Activated gamma-delta T cell treated with anti-CD3 and anti-CD28 coated beads, Interleukin-2, amount 50 U/mL, for 16 hours (primary cell): ENCODE measurements at places on chromosomes 12 and 14.

- no peak for DNase-seq
These were observed 79.8 kb downstream of the CCDC88C start for GRCh38 chr14:91337699-91338335.

- DNase-seq = no peak
These were observed 617.0 kb downstream of the VRK1 start for GRCh38 chr14:97413966-97414717.

- no peak for DNase-seq
These were observed 132.4 kb downstream of the GPR65 start for GRCh38 chr14:88137327-88137726.

GRCh38 chr14:28966416-28967233 is 200.0 kb downstream of the FOXG1 start:
- no peak for DNase-seq

DNA sequence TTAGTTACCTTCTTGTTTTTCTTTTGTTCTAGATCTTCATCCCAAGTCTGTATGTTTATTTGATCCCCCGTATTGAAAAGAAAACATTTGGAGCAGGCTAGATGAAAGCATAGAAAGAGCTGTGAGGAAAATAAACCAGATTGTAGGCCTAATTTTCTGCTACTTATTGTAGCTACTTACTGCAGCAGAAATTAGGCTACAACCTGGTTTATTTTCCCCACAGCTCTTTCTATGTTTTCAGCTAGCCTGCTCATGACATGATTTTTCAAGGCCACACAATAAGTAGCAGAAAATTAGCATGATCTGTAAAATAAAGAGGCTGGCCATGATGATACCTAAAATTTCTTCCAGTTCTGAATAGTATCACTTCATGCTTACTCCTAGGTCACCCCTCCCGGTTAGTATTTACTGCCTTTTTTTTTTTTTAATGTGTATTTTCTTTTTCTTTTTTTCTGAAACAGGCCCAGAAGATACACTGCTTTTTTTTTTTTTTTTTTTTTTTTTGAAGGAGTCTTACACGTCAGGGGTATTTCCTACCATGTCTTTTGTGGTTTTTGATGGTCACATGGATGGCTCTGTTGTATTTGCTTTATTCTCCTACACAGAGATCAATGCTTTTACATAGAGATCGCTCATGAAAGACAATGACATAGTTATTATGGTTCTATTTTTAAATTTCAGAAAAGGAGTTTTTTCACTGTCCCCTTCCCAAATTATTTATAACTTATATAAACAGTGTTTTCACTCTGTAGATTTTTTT is 32.3 kb downstream of the BHLHE41 start:
- DNase-seq = no peak

- DNase-seq = no peak
These were observed 27.9 kb downstream of the TMCC3 start for GRCh38 chr12:94622475-94622874.

GRCh38 chr14:87241018-87241768 is 751.8 kb downstream of the GALC start:
- no peak for DNase-seq

DNA sequence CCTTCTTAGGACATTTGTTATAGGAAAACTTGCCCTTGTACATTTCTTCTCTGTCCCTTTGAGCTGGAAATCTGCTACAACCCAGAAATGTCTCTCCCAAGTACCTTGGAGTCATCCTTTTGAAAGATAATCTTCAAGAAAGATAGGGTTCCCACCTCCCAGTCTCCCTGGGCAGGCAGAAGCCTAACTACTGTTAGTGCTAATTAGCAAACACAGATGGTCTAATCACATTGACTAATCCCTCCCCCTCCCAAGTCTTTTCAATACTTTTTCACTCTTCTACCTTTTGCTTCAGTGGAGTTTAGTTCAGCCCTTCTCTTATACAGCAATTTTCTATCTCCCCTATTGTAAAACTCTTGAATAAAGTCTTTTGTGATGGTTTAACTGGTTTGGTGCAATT is 129.8 kb upstream of the PPFIA2 start:
- no peak for DNase-seq

DNA sequence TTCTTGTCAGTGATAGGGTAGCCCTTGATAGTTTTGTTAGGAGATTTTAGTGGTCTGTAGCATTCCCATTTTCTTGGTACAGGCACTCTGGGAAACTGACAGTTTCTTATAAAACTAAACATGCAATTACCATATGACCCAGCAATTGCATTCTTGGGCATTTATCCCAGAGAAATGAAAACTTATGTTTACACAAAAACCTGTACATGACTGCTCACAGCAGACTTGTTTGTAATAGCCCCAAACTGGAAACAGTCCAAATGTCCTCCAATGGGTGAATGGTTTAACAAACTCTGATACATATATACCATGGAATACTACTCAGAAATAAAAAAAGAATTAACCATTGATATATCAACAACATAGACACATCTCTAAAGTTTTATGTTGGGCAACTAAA is 75.5 kb downstream of the BORCS5 start:
- DNase-seq = no peak

- no peak for DNase-seq
These were observed 5.6 kb downstream of the TRMT61A start for GRCh38 chr14:103534576-103535061.

DNA sequence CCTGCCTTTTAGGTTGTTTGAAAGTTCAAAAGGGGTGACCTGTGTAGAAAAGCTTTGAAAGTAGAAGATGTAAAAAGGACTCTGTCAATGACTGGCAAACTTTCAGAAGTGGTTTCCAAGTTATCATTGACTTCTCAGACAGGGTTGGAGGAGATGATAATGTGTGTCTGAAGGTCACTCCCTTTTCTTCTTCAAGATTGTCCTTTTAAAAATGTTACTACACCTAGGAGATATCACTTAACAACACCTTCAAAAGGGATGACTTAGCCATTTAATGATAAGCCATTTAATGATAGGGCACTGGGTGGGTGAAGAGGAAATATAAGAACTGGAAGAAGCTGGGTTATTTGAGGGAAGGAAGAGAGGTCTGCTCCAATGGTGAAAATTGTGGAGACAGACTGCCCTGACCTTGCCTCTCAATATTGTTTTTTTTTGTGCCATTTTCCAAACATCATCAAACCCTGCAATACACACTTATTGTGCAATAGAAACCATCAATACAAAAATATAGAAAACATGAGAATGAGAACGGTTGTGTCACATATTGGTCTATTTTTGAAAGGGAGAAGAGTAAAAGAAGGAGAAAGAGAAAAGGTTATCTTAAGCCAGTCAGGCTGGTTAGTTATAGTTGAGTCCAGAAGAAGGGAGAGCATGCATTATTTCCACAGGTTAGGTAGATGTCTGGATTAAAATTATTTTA is 38.8 kb downstream of the BEST3 start:
- DNase-seq = no peak

- no peak for DNase-seq
These were observed 43.0 kb downstream of the SRRM4 start for GRCh38 chr12:119024356-119024755.

DNA sequence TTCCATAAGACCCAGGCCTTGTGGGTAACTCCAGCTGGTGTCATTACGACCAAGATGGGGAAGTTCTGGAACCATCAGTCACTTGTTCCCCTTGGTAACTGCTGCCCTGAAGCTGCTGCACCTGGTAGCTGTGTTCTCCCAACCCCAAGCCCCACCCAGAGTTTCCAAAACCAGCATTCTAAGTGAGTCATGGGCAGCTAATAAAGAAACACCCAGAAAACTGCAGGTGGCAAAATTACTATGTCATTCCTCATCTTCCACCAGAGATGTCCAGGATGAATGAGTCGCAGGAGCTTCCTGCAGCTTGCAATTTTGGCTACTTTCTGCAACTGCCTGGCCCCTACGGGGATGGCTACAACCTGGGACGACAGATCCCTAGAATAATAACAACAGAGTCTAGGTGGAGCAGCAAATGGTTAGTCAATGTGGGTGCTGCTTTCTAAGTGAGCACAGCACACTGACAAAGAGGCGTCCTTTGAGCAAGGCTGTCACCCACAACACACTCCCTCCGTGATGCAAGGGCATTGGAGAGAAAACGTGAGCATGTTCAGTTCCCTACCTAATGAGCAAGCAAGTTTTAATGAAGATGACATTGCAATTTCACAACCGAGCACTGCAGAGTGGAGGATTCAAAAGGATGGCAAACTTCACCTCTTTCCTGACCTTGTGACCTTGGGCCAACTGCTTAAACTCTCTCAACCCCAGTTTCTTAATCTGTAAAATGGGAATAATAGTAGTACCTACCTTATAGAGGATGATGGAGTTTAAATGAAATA is 301.4 kb upstream of the NOS1 start:
- no peak for DNase-seq

DNA sequence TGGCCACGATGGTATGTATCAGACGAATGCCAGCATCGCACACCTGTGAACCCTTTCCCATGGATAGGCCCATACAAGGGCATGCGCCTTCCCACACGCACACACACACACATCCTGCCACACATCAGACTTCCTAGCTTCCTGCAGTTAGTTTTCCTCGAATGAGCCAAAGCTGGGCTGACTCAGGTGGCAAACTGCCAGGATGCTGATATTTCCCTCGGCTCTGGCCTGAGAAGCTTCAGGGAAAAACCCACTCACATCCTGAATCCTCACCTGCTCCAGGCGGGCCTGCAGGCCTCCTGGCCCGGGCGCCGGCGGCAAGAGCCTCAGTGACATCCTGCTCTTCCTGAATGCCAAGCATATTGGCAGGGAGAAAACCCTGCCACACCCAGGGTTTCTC is 22.4 kb downstream of the CALM1 start:
- no peak for DNase-seq

GRCh38 chr12:10967409-10967808 is 19.3 kb downstream of the TAS2R50 start:
- no peak for DNase-seq

DNA sequence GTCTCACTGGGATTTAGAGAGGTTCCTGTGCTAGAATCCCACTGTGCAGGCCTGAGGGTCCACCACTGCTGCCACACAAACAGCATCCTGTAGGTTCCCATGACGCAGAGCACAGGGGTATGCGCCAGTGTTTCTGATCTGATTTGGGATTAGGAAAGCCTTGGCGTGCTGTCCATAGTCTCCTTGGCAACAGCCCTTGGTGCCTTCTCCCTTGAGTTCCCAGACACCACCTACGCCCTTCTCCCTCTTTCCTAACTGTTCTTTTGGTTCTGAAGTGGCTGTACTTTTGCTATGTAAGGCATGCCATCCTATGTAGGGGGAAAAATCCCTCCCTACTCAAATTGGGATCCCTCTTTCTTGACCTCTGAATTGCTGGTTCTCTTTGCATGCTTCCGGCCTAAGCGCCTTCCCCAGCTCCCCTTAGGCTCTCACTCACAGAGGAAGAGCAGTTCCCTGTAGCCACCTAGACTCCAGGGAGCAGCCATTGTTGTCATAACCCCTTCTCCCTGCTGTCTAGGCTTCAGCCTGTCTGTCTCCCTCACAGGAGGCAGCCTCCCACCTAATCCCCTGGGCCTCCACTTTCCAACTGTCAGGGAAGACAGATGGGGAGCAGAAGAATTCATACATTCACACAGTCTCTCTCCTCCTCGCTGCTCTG is 14.8 kb upstream of the RIC8B start:
- no peak for DNase-seq

DNA sequence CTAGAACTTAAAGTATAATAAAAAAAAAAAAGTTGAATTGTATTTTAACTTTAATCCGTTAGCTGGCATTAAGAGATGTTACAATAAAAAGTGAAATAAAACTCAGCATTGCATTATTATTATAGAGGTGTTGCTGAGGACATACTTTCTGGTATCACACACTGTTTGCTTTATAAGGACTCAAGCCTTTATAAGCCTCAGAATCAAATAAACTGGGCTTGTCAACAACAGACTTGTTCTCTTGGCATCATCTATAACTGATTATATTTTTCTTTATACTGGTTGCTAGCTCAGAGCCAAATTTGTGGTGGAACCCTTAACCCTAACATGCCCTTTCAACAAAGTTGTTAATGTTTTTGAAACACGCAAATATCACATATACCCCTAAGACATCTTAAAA is 62.3 kb downstream of the DDHD1 start:
- no peak for DNase-seq

DNA sequence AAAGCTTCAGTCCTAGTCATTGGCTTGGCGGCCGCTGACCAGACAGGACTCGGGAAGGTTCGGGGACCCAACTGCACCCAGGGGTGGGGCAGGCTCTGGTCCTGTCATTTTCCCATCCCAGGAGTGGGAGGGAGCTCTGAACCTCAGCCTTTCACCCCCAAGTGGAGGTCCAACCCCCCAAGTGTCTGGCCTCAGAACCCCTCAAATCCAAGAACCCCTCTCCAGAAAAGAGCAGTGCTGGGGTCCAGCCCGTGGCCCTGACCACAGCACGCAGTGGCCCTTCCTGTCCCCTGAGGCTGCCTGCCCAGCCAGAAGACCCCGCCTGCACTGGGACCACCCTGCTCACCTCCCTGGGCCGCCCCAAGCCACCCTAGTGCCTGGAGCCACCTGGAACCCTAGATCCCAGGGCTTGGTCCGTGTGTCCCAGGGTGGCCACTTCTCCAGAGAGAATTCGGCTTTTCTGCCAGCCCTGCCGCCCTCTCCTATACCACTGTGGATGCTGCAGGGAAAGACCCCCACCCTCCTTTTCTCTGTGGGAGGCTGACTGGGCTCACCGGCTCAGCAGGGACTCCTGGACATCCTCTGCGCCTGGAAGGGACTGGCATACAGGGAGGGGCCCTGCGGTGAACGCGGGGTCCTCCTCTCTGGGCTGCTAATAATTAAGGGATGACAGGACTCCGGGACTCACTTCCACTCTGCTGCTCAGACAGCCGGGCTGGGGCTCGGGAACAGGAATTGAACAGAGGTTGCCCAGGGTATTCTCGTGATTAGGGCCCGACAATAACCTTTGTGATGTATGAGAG is 326.9 kb upstream of the SFSWAP start:
- DNase-seq = no peak

- DNase-seq = no peak
These were observed 12.1 kb upstream of the PRR4 start for GRCh38 chr12:10861366-10861765.

- no peak for DNase-seq
These were observed 399.0 kb downstream of the NAV3 start for GRCh38 chr12:78229591-78230101.

- no peak for DNase-seq
These were observed 175.9 kb downstream of the NTS start for GRCh38 chr12:86050010-86050409.

DNA sequence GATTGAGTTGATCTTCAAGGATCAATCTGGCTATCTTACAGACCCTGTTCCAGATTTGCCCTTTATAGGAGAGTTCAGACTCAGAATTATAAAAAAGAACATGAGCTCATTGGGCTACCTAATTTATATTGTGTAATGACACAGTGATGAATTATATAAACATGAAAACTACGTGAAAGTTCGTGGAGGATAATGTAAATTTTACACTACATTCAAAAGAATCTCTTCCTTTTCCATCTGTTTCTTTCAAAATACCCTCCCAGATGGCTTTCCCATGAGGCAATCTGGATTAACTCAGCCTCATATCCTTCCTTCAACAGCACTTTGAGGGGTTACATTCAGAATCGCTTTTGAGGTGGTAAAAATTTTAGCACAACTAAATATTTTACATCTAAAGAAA is 129.3 kb downstream of the HMGA2 start:
- no peak for DNase-seq

GRCh38 chr12:49187184-49187583 is 1.7 kb downstream of the TUBA1A start:
- DNase-seq = no peak
